ENCODE measurements at places on chromosomes 2 and 18.

DNA sequence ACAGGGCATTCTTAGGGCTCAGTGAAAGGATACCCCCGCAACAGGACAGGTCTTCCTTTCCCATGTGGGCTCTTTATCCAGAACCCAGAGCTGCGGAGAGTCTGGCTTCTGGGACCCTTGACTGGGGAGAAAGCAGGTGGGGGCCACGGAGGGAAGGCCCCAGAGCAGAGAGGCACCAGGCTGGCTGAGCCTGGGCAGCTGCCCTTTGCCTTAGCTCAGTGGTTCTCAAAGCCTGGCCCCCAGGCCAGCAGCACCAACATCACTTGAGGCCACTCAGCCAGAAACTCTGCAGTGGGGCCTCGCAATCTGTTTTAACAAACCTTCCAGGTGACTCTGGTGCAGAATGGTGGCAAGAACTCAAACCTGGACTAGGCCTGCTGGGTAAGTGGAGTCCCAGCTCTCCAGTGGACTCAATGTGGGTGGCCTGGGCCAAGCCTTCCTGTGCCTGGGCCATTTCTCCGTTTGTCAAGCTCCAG, 1.6 kb upstream of the TMEM37 start:
- no peak for DNase-seq

- DNase-seq, result no peak
Observed at GRCh38 chr2:94960266-94960665, 65.2 kb upstream of the MAL start.

GRCh38 chr2:185628985-185629384, 109.6 kb upstream of the FSIP2 start:
- no peak for DNase-seq

DNA sequence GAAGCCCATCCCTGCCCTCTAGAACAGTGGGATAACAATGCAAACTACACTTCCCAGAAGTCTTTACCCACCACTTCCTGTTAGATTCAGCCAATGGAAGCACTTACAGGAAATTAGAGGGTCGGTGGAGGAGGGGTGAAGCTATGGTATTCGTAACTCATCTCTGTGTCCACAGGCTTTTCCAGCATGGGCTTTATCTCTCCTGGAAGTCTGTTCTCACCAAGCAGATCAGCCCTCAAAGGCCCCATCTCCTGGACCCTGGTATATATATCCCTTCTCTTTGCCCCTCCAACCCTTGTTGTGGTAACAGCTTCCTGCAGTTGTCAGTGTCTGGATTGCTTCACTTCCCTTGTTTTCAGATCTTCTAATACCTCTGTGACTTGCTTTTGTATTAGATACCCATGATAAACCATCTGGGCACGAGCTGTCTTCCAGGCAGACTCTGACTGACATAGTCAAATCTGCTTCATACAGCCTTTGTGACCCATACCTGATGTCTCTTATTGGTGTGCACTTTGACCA, 475.0 kb upstream of the POU3F3 start:
- peak; percentile 59 for DNase-seq

All from NCI-H526 (cell line).